ENCODE measurements at places on chromosomes 6 and 20.

DNA sequence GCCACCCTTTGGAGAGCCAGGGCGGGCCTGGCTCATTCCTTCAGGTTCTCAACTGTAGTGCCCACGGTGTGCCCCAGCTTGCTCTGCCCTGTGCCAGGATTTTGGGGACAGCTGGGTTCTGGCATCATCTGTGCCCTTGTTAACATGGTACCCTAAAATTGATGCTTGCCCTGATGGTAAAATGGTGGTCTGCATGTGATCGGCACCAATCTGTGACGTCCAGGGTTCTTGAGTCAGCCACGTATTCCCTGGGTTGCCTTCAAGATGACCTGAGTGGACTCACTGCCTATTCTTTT, 31.2 kb upstream of the APCDD1L start:
- no peak for DNase-seq

DNA sequence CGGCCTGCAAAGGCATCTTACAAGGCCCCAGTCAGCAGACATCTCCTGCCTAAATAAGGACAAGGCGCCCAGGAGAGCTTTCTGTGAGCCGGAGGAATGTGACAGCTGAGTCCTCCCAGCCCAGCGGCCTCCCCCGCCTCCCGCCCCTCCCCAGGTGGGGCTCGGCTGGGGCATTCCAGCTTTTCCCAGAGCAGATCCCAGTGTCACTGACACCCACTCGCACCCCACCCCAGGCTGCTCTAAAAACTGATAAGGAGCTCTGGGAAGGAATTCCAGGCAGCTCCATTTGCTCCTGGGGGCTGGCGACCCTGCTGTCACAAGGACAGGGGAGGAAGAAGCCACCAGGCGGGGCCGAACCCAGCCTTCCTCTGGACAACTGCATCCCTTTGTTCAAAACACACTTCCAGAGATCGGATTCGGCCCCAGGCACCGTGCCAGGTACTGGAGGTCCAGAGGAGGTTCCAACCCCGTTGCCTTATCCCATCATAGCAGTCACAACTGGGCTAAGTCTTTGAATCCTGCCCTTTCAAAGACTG, 49.7 kb downstream of the JPH2 start:
- peak; percentile 79 for DNase-seq

- DNase-seq = no peak
These were observed 258.7 kb downstream of the DLL1 start for GRCh38 chr6:170032197-170032596.

DNA sequence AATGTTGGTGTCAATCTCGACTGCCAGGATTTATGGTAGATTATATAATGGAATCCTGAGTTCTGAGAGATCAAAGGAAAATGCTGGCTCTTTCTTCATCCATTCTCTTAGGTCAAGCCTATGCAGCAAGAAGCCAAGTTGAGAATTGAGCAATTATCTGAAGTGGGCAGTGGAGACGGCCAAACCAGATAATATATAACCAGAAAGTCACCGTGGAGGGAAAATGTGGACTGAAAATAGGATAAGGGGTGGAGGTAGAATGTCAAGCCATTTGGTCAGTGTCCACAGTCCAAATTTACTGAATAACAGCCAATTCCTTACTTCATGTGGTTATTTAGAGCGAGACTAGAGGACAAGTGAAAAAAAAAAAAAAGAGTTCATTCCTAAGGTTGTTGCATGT, 107.8 kb upstream of the ESR1 start:
- no peak for DNase-seq

- no peak for DNase-seq
These were observed 34.0 kb downstream of the NUDT3 start for GRCh38 chr6:34358389-34358905.

DNA sequence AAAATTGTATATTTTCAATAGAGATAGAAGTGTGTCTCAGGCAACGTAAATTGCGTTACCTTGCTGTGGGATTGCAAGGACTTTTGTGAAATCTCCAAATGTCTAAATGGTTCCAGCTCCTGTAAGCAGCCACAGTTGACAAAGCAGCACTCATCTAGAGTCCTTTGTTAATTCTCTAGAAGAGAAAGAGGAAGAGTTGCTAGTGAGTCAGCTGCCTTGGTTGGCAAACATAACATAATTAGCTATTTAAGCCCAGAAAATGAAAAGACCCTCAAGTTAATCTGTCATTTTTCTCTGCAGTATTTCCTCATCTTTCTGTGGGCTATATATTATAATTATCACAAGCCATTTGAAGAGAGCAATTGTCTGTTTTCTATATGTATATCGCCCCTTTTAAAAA, 66.4 kb upstream of the FABP7 start:
- DNase-seq = no peak

DNA sequence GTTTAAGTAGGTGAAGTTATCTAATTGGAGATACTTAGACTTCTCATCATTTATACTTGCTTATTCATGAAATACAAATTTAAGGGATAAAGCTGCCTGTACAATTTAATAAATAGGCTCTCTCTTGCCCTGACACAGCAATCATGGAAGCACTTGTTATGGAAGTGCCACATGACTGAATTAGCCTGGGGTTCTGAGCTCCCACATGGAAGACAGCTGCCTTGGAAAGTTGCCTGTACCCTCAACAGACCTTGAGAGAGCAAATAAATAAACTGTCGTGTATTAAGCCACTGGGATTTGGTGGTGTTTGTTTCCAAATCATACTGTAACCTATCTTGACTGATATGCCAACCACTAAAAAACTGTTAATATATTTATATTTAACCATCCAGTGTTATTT, 87.0 kb upstream of the RSPO3 start:
- no peak for DNase-seq

DNA sequence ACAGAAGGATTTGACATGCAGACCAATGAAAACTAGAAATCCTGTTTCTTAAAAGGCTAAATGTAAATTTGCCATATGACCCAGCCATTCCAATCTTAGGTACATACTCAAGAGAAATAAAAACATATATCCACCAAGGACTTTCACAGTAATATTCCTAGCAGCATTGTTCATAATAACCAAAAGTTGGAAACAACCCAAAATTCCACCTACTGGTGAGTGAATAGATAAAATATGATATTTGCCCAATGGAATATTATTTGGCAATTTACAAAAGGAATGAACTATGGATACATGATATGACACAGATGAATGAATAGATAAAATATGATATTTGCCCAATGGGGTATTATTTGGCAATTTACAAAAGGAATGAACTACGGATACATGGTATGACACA, 22.7 kb downstream of the MTCL3 start:
- no peak for DNase-seq

DNA sequence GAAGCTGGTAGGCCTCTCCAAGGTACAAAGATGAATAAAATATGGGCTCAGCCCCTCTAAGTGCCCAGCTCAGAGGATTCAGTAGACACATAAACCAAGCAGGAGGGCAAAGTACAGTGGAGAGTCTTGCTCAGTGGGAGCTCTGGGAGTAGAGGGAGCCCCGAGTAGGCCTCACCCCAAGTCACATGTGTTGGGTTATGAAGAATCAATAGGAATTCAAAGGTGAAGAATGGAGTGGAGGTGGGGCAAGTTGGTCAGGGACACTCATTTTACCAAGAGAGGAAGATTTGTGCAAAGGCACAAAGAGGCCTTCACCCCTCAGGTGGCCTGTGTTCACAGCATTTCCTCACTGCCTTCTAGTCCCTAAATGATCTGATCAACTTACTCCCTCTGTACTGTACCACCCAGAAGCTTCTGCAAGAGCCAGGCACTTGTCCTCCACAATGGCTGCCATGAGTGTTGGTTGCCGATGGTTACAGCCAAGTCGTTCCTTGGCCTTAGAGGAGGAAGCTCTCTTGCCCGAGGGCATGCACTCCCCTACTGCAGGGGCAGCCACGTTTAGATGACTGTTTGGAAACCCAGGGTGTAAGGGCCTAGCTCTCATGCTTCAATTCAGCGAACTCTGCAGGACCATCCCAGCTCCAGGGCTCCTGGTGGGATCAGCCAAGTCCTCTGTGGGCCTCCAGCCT, 6.7 kb upstream of the CDKN1A start:
- DNase-seq = no peak

GRCh38 chr6:158639056-158639455, 5.5 kb downstream of the DYNLT1 start:
- no peak for DNase-seq

DNA sequence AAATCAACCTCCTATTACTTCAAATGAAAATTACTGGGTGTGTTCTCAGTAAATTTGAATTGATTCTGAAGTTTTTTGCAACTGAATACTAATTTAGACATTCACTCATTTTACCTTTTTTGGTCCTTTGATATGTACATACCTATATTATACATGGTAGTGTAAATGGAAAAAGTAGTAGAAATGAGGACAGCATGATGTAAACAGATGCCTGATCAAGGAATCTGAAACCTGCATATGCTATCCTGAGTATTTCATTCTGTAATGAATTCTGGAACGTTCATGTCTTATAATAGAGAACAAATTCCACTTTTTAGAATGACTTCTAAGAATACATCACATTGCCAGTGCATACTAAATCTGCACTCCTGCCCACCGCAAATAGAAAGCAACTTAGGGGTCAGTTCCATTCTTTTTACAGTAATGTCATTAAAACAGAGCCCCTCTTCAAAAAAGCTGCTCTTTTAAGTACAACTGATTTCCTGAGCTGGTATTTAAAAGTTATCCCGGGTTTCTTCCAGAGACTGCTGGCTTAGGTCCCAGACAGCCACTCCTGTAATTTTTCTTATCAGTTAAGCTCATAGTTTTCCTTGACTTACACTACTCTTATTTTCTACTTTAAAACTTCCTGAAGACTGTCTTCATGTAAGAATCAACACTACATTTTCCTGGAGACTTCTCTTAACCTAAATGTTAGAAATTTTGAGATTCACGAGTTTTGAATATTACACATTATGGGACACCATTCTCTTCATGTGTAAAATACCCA, 48.4 kb downstream of the MAP3K7 start:
- DNase-seq = no peak

DNA sequence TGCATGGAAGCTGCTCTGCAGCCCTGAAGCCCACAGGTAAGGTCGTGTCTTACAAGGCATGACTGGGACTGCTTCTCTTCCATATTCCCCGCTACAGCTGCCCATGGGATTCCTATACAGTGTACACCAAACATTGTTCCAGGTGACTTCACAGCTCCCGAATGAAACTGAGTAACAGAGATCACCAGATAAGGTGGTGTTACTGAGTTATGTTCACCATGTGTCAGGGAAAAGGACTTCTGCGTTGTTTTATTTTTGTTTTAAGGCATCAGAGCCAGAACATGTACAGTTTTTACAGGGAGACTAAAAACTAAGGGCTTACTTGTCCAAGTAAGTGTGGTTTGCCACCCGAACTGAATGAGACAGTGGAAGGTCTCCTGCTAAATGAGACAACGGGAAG, 138.3 kb downstream of the CD83 start:
- no peak for DNase-seq

DNA sequence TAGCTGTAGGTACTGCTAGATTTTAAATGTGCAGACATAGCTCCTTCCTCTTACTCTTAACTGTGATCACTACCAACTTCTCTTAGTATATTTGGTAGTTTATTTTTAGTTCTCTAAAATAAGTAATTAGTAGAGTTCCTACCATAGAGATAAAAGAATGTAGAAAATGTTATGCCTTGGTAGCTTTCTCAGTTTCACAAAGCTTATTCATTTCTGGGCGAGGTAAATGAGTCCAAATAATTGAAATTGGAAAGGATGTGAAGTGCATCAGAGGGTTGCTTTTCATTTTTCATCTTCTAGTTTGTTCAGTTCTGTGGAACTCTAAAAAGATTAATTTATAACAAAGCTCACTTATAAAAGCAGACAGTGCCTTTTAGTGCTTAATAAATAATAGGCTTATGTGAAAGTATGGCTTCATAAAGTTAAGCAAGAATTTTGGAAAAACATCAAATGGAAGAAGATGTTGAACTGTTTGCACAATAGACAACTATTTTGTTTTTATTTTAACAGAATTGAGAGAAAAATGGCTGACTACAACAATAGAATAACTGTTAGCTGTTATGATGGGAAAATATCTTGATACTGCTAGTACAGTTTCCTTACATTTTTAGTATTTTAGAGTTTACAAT, 303.7 kb downstream of the UTRN start:
- DNase-seq = no peak

DNA sequence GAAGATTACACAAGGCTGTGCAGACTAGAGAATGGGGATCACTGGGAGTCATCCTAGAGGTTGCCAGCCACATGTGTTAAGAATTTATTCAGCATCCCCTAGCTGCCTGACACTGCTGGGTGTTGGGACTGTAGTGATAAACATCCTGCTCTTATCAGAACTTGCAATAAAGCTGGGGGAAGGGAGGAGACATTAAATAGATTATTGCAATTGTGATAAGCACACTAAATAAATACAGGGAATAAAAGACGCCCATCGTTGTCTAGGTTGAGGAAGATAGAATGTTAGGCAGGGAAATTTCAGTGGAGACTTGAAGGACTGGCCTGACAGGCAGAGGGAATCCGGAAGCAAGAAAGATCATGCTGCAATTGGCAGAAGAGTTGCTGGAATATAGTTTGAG, 33.2 kb upstream of the TRAM2 start:
- no peak for DNase-seq

DNA sequence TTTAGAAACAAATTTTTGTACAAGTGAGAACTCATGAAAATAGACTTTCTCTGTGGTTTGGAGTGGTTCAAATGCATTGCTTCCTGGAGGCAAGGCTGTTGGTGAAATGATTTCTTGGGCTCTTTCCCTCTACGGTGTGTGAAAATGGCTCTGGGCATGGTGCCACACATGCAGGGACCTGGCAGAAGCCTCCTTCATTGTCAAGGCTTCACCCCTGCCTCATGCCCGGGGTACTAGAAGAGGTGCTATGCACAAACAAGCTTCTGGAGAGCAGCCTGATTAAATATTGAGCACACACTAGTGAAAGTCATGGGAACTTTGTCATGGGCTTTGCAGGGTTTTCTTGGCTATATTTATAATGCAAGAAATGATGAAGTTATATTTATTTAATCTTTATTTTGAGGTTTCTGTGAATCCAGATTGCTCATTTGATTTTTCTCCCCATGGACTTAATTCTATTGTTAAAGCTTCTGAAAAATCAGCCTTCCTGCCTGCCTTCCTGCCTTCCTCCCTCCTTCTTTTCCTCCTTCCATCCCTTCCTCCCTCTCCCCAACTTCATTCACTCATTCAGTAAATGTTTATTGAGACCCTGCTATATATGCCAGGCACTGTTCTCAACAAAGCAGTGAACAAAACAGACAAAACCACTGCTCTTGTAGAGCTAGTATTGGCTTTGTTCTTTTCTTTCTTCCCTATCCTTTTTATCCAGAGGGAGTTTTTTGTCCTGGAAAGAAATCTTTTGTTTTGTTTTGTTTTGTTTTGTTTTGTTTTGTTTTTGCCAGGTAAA, 21.0 kb downstream of the C6orf89 start:
- peak; percentile 78 for DNase-seq

- DNase-seq = no peak
These were observed 9.2 kb downstream of the SPATA2 start for GRCh38 chr20:49906101-49906604.
